Endodermal cell (in vitro differentiated cells): ENCODE measurements at places on chromosomes 2 and 18. TPM values are rescaled to one million over a fixed set of nuclear protein-coding genes. Genes with fewer than 3 reads are reported as not detected.
A peak's percentile ranks its signal among the peaks of the same experiment; 100 is the strongest.

DNA sequence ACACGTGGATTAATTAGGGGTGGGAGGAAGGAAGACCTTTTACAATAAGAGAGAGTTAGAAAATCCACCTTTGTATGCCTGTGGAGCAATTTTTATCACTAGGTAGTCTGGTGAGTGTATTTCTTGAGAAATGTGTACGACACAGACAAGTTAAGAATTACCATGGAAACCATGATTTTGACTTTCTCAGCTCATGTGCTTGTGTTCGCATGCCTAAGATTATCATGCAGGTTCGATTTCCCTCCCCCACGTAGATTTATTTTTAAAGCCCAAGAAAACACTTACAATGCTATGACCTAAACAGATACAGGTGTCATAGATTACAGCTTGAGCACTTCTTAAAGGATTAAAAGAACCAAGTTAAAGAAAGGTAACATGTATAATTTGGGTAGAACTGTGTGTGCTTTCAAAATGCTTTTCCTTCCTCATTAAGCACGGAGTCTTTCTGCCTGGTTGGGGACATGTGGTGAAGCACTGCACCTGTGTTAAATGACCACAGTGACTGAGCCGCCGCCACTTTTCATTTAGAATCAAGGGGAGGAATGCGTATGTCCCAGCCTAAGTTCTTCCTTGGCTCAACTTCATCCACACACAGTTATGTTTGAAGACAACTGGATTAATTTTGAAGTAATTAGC is 16.6 kb downstream of the SERTAD2 start:
- no peak for DNase-seq

Gene RNF149
- total RNA-seq, result 22.5 and 26.4 TPM in 2 replicates

GRCh38 chr2:28810384-28811285 is at the start of gene SPDYA:
TSS of gene SPDYA (plus strand) at chr2:28810834. CDS start at chr2:28816015, 5,181 bp downstream.
- peak; percentile 93 for DNase-seq

DNA sequence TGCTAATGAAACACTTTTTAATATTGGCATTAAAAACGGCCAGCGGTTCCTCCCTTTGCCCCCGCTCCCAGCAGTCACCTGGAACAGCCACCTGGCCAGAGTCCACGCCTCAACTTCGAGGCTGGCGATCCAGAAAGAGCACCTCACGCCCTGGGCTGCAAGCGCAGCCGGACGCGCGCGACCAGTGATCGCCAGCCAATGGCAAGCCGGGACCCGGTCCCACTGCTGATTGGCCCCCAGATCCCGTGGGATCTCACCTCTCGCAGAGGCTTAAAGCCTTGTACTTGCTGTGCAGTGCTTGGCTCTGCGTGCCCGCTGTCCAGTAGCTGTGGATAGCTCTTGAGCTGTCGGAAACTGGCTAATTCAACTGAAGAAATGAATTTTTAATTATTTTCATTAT is 4.1 kb upstream of the RBM45 start:
- no peak for DNase-seq

- no peak for DNase-seq
These were observed 359.9 kb downstream of the DSC3 start for GRCh38 chr18:30682672-30683071.

Gene SERPINB10
- not detected in 2 replicates for total RNA-seq

DNA sequence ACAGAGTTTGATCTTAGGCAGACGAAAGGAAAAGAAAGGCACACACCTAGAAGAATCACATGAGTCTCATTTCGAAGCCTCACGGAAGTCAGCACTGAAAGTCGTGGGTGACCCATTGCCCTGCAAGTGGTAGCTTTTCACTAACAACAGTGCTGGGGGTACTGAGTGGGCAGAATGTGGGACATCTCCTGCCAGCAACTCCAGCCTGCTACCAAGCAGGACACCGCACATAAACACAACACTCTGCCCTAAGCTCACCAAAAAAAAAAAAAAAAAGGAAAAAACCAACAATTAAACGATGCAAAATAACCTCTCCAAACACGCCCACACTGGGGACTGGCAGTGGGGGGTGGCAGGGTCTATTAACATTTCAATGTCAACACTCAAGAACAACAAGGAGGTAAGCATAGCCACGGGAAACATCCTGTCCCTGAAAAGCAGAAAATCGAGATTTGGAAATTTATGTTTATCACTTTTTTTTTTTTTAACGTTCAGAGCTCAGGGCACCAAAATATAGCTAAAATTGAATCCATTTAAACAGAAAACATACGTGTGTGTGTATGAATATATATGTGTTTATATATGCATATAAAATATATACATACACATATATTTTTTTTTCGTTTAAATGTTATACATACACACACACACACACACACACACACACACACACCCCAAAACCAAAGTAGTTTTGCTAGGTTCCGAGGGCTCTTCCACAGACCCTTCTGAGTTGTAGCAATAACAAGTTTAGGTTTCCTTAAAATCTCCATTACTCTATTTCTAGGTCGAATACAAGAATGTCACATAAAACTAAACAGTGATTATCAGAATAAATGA is 2.2 kb downstream of the INO80D start:
- DNase-seq, result peak; percentile 91

Gene TMEM169
- 1.3 to 3.8 TPM (median 3.6 TPM) in 3 replicates for total RNA-seq

- DNase-seq, result no peak
These were observed 148.1 kb downstream of the DYSF start for GRCh38 chr2:71601136-71602114.

GRCh38 chr2:151071382-151071781 is 190.3 kb downstream of the RBM43 start:
- peak; percentile 69 for DNase-seq

GRCh38 chr2:102442967-102443828 is 20.2 kb downstream of the IL18RAP start:
- DNase-seq, result peak; percentile 63

GRCh38 chr2:42830922-42831574 is 38.7 kb upstream of the HAAO start:
- no peak for DNase-seq

- DNase-seq, result no peak
These were observed at the start of gene NEURL3 for GRCh38 chr2:96505231-96505889. TSS of gene NEURL3 (minus strand) at chr2:96505357. CDS start at chr2:96505286, 71 bp downstream.

Gene PROKR1
- 0.73 to 4.0 TPM (median 2.9 TPM) in 3 replicates for total RNA-seq

DNA sequence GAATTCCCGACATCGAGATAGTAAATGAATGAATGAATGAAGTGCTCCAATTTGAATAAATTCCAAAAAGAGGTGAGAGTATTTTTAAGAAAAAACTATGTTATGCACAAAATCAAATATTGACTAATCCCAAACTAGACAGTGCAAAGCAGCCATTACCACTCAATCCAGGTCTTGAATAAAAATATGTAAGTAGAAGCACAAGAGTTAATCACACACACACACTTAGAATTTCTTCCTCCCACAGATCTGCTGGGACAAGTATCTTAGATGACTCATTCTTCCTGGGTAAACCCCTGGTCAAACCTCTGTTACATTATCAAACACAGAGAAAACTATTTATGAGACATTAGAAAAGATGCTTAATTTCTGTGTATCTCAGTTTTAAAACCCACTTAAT is 102.0 kb downstream of the PLA2R1 start:
- DNase-seq, result no peak
